ENCODE measurements at places on chromosomes 7 and 10.

GRCh38 chr7:41977151-41977651, 259.8 kb downstream of the GLI3 start:
- DNase-seq, result no peak

- no peak for DNase-seq
Observed at GRCh38 chr7:157010588-157011332, at the start of gene MNX1. MNX1 (minus strand) TSS chr7:157010663; CDS start chr7:157010350, 313 bp downstream.

DNA sequence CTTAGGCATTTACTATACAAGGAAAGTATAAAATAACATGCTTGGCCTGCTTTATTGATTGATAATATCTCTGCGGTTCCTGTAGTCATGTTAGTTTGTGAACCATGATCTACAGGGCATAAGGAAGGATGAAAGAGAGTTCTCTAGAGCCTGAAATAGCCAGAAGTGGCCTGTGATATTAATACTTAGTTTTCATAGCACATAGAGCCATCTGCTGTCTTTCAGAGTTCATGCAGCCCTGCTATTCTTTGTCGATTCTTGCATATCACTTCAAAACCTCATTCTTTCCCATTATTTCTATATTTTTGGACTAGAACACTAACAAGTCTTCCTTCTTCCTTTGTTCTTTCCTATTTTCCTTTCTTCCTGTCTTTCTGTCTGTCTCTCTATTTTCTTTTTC, 26.4 kb upstream of the PRKG1 start:
- DNase-seq, result no peak

GRCh38 chr7:30594048-30594539, 584 bp upstream of the GARS1 start:
- DNase-seq, result no peak

GRCh38 chr7:64314566-64314965, 805 bp downstream of the ZNF736 start:
- no peak for DNase-seq

GRCh38 chr7:157676001-157676400, 339.2 kb downstream of the DNAJB6 start:
- no peak for DNase-seq

- no peak for DNase-seq
Observed at GRCh38 chr10:3109633-3110032, 42.3 kb downstream of the PFKP start.

DNA sequence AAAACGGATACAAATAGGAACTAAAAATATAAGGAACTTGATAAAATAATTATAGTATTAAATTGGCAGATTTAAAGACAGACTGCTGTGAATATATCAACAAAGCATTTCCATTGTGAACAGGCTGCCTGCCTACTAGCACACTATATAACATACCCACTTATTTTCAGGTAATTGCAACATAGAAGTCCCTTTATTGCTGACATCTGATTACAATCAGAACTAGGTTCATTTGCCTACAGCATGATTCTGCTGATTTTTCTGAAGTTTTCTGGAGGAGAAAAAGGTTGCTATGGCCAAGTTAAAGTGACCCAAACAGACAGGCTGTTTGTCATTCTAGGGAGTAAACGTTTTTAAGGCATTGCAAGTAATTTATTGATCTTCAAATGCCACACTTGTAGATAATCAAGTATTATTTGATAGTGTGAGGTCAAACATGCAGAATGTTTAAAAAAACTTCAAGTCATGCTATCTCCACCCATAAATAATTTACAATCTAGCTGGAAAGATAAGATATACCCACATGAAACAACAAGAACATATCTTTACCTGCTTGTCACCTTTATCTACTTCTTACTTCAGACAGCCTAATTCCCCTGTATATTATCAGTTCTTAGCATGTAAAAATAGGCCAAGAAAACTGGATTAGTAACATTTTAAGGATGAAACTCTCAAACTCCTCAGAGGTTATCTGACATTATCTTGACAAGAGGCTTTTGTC, 40.5 kb downstream of the MTPN start:
- DNase-seq, result no peak

DNA sequence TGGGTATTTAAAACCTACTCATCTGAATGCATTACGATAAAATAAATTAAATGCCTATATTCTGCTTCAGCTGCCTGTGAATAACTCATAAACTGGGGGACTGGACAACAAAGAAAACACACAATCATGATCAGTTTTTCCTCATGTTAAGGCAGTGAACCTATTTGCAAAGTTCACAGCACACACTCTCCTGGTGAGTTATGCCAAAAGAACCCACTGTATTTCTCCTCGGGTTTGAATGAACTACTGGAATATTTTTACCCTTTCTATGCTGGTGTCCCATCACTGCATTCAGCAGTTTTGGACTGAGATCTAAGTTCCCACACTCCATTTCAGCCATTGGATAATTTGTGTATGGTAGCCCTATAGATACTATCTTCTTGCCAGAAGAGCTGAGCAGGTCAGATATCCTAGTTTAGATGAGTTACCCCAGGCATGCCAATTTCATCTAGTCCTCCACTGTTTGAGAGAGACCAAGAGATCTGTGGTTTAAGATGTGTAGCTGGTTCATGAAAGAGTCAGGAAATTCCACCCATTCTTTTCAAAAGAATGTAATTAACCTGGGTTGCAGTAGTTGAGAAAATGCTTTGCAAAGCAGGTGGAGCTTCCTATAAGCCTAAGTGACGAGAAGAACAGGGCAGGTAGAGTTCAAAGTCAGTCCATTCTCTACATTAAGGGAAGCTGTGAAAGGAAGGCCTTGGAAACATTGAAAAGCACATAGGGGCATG, 101.7 kb downstream of the PLXDC2 start:
- DNase-seq, result no peak

DNA sequence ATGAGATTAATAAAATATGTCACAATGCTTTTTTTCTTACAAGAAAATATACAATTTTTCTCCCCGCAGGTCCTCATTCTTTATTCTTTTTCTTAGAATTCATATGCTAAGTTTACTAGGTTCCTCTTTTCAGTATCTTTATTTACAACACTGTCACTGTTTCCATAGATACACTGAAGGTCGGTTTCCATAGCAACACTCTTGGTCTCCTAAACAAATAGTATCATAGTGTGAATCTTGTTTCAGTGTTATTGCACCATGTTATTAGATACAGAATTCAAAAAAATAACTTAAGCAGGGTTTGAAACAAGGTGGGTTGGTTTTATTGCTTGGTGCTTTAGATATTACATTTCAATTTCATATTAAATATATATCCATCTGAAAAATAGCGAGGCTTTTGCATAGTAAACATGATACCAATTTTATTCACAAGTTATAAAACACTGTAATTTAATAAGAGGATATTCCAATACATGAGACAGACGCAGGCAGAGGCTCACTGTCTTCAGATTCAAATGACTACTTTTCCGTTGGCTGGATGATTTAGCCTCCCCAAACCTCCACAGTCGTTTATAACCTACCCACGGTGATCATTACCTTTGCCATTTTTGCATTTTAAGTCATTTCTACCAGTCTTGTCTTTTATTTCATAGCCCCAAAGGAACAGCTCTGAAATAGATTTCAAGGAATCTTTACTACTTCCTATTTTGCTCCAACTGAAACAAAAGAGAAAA, 88.9 kb upstream of the KLF6 start:
- DNase-seq, result no peak

DNA sequence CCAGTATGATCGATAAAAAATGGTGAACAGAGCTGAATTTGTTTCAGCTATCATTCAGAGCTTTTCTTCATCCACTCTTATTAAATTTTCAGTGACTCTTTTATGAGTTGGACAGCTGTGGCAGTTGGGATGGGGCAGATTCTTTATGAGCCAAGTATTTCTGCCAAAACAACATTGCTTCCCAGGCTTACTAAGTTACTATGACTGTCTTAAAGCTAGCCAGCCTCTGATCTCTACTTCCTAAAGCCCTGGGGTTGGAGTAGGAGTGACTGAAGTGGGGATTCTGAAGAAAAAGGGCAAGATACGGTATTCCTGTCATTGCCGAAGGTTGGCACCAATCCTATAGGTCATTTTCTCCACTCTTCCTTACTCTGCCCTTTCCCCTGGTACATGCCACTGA, 12.7 kb downstream of the RPP30 start:
- no peak for DNase-seq

- DNase-seq, result no peak
Observed at GRCh38 chr10:124935946-124936345, 6.0 kb upstream of the ZRANB1 start.

DNA sequence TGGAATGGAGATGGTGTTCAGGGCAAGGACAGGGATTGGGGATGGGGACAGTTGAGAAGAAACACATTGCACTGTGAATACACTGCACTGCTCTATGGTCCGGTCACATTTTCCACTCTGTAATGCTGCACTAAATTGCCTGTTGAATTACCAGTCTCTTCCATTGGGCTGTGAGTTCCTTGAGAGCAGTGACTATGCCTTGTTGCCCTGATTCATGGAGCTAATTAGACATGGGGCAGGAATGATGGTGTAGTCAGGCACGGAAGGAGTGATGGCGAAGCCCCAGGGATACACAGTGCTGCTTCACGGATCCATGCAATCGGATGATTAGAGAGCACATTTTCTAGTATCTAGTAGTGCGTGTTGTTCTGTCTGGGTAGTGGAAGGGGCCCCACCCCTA, 25.4 kb upstream of the GPAM start:
- DNase-seq, result no peak

DNA sequence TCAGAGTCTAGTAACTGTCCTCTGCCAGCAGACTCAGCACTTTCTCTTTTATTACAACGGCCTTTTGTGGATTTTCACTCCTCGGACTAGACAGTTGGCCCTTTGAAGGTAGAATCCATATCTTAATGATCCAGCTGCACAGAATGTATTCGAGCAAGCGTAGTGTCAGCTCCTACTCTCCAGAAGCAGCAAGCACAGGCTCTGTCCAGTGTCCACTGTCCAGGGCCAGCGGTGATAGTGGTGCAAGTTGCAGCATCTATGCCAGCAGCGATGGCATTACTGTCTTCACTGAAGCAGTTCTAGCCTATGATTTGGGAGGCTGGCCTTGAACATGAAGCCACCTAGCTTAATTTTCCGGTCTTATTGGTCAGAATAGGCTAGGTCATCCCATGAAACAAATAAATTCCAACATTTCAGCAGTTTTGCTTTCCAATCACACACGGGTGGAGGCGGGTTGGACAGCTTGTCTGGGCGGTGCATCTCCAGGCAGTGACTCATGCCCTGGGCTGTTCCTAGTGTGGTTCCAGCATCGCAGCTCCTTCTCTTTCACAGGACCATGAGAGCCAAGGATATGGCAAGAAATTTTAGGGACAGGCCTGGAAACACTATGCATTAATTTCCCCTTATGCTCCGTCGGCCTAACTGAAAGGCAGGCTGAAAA, 108.6 kb upstream of the KCNMA1 start:
- DNase-seq, result peak; percentile 45

GRCh38 chr10:97608991-97609561, 19.6 kb downstream of the C10orf62 start:
- DNase-seq, result no peak

DNA sequence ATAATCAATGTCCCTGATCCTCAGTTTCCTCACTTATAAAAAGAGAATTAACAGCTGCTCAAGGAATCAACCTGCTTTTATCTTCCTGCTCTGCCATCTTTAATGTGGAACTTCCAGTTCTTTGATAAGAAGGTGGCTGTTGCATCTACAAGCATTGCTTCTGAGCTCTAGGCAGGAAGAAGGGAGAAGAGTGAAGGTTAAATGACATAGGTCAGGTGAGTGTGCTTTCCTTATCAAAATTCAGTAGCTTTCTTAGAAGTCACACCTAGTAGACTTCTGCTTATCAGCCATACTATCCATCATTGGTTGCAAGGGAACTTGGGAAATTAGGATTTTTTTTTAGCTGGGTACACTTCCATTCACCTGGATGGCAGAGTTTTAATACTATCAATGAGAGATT, 24.0 kb upstream of the KIF20B start:
- DNase-seq, result no peak

DNA sequence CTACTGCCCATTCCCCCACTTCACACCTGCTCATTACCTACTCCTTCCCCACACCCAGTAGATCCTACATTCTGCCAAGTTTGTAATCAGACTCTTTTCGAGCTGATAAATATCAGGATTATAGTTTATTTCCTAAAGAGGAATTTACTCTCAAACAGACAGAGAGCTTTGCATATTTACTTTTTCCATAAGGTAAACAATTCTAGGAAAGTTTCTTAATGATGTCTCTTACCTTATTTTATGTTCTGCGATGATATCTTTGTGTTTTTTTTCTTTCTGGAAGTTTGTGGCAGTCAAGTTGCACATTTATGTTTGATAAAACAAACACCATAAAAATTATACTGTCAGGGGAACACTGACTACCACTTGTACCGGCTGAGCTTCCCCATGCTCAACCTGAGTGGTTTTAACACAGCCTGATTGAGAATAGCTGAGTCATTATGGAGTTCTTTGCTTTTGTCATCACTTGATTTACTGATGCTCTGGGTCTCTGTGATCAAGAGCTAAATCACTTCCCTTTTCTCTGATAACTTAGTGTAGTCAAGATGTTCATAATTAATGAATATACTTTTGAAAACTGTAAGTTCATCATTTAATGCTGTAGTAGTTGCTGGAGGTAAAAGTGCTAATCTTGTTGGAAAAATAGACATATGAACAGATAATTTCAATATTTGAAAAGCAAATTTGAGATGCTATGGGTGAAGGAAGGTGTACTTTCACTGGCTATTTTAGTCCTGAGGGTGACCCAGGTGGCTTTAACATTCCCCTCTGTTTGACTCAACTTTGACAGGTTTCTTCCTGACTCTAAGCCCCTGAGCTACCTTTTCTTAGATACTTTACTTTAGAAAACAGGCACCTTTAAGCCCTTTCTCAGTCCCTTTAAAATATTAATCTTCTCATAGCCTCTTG, 1034.5 kb upstream of the LRRTM3 start:
- no peak for DNase-seq

DNA sequence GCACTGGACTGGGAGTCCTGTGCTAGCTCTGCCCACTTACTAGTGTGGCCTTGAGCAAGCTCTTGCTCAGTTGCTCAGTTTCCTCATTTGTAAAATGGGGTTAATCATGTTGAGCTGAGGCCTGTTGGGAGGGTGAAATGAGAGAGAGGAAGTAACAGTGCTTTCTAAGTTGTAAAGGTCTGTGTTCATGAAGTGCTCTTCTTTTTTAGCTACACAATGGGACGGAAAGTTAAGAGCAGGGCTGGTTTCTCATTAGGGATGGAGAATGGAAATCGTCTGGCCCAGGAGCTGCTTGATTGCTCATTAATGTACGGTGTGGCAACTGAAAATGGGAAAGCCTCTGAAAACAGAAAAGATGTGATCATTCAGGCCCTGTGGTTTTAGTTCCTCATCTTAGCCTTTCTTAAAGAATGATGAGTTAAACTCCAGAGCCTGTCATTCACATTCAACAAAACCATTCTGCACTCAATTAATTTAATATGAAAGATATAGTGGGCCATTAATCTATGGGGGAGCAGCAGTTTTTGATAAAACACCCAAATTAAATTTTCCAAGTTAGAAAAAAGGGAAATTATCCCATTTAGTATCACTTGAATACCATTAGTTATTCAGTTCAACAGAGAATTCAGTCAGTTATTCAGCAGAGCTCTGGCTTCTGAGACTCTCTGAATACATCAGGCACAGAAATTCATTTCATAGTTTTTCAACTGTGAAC, 60.5 kb downstream of the SH2D4B start:
- DNase-seq, result no peak

DNA sequence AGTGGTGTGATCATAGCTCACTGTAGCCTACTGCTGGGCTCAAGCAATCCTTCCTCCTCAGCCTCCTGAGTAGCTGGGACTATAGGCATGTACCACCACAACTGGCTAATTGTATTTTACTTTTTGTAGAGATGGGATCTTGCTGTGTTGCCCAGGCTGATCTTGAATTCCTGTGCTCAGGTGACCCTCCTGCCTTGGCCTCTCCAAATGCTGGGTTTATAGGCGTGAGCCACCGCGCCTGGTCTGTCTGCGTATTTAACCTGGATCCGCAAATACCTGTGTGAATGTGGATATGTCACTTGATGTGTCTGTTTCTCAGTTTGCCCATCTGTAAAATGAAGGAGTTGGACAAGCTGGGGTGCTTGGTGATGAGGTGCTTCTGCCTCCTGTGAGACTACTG, 123.9 kb downstream of the BAMBI start:
- DNase-seq, result no peak

Data from non-pigmented ciliary epithelial cell (primary cell).